ENCODE measurements at places on chromosomes 4 and X.

GRCh38 chrX:28108186-28108945, 127.1 kb upstream of the DCAF8L1 start:
- DNase-seq = no peak

GRCh38 chrX:71315917-71316316, 14.4 kb downstream of the ITGB1BP2 start:
- no peak for DNase-seq

- DNase-seq = no peak
Measured at GRCh38 chr4:175127314-175127713, 209.2 kb downstream of the ADAM29 start.

DNA sequence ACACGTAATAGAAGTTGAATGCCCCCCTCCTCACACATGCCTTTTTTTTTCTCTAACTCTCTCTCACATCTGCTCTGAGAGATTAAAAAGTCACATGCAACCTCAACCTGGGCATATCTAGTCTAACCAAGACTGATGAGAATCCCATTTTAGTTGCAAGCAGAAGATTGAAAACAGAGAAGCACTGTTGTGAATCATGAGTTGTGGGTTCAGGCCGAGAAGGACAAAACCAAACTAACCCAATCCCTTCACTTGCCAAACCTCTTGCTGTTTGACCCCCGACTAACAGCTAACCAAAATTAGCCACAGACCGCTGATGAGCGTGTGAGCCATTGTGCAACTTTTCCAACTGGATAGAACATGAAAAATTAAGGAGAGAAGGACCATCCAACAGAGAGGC, 31.8 kb downstream of the CXCL1 start:
- DNase-seq = no peak

- no peak for DNase-seq
Measured at GRCh38 chr4:133921280-133922195, 280.1 kb downstream of the PABPC4L start.

- no peak for DNase-seq
Measured at GRCh38 chr4:153513596-153513995, 47.4 kb downstream of the TMEM131L start.

DNA sequence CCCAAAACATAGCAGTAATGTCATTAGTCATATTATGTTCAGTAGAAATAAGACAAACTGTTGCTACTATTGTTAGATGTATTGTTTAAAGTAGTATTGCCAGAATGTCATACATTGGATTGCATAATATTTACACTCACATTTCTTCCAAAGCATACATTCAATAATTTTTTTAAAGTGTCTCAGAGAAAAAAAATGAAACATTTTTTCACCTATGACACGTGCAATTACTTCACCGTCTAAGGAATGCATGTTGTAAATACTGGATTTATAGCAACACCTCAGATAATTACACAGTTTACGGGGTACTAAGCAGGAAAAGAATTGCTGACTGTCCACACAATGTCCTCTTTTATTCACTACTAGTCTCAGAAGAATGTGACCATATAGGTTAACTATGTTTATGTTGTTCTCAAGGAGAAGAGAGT, 162.1 kb downstream of the PCDH18 start:
- no peak for DNase-seq

DNA sequence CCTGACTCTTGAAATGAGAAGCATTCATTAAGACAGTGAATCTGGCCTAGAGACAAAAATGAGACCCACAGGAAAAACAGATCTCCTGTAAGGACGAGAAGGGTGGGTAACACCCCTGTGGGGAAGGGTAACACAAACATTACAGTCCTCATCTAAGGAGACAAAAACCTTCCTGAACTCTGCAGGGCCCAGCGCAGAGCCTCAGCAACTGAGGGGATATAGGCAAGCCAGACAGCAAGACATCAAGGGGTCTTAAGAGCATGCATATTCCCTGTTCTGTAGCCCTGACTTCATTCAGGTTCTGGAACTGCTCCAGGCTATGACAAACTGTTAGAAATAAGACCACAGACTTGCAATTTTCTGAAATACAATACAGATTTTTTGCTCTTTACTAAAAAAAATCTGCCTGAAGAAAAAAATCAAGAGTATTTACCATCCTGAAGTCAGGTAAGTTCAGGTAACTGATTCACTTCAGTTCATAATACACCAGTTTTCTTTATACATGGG, 15.5 kb downstream of the COX18 start:
- no peak for DNase-seq

DNA sequence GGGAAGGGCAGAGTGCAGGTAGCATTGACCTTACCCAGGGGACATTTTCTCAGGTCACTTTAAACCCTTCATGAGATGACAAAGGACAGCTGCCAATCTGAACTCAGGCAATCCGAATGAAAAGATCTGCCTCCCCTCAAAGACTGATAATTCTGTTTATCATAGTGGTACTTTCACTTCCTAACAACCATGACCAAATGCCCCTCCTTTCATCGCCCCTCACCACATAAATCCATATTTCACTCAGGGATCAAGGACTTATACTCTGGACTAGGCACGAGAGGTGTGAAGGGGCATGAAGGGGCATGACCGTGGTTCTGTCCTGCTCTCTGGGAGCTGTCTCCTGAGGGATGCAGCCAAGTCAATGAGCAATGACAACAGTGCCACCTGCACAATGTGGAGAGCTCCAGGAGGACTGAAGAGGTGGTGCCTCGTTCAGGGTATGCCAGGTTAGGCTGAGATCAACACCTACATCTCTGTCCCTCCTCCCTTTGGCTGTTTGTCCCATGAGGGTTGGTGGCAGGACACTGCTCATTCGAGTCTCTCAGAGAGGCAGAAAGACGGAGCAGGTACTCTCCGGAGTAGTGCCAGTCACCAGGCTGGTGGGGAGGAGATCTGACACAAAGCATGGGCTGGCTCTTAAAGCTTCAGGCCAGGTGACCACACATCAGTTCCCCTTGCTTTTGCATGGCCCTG, 12.5 kb downstream of the HS3ST1 start:
- DNase-seq = no peak

DNA sequence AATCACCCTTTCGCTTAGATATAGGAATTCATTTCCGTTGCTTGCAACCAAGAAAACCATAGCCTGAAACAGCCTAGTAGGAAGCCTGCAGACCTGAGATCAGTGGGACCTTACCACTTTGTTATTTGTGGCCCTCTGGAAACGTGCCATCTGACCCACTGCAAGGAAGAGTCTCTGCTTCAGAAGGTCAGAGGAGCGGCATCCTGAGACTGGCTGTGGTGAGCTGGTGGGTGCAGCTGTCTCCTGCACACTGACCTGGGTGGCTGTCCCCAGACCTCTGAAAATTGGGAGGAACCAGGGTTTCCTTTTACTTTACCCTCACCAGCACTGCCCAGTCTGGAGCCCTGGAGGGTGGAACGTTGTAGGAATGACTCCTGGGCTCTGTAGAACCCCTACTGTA, 18.2 kb downstream of the SHROOM2 start:
- DNase-seq = no peak

- no peak for DNase-seq
Measured at GRCh38 chrX:39936886-39937770, 160.6 kb downstream of the BCOR start.

- DNase-seq = no peak
Measured at GRCh38 chrX:111309083-111309482, 38.8 kb upstream of the CAPN6 start.

GRCh38 chr4:186621959-186622553, 66.7 kb upstream of the MTNR1A start:
- no peak for DNase-seq

GRCh38 chrX:3962511-3963311, 249.3 kb upstream of the PRKX start:
- DNase-seq = no peak

GRCh38 chr4:8477676-8478075, 37.1 kb downstream of the TRMT44 start:
- DNase-seq = no peak

Measured in CD4-positive, alpha-beta T cell treated with Interleukin-1 beta for 1 hour (primary cell).